ENCODE measurements at places on chromosomes 6 and 20.
A peak's percentile ranks its signal among the peaks of the same experiment; 100 is the strongest.

DNA sequence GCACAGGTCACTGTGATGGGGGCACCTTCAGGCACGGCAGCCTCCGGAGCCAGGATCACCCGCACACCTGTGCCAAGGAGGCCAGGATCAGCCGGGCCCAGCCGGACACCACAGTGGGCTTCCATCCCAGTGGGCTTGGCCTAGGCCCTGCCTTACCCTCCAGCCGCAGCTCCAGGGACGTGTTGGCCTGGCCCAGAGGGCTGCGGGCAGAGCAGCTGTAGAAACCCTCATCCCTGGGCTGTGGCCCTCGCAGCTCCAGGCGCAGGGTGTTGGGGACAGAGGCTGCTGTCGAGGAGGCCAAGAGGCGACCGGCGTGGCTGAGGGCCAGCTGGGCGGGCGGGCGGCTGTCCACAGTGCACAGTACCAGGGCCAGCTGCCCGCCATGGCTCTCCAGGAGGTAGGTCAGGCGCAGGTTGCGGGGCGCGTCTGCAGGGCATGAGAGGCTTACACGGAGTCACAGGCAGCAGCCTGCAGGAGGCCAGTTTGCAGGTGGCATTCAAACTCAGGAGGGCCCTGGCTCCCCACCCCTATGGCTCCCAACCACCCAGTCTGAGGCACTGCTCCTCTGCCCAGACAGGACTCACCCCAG is 11.0 kb upstream of the ADAM33 start:
- DNase-seq = no peak

DNA sequence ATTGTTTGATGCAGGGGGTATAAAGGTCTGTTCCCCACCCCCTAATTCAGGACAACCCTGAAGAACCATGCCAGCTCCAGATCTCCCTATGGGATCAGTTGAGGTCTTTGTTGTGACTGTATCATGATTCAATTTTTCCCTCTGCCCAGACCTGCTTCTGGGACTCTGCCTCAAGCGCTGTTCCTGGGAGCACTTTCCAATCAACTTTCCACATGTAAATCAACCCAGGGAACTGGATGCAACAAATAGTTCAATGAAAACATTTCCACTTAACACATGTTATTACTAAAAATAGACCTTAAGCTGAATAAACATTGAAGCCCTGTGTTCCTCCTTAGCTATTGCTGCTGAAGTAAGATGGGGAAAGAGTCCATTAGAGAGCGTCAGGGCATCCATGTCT is 139.5 kb downstream of the C6orf58 start:
- no peak for DNase-seq

DNA sequence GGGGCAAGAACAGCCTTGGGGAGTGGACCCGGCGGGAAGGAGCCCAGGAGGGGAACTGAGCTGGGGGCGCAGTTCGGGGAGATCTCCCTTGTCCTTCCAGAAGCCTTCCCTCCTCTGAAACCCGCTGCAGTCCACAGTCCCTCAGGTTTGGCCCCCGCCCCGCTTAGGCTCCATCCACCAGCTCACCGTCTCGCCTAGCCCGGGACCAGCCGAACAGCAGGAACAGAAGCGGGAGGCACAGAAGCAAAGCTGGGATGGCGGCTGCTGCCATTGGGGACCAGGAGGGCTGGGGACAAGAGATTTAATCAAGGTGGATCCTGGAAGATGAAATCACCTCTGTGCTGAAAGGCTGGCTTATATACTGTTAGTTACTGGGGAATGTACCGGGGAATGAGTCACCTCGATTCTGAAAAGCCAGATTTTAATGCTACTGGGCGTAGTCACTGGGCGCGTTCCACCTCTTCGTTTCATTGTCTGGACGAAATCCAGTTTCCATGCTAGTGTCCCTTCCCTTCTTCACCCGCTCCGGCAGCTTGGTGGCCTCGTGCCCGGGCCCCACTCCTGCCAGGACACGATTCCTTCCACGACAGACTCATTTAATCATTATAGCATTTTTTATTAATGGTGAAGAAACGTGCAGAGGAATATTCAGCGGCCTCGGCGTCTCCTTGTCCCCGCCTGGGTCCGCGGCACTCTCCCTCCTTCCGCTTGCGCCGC is at the start of gene RAET1L:
RAET1L (minus strand) TSS at position 332 of the 717 bp plus-strand sequence; CDS start at position 271, 61 bp downstream.
- peak; percentile 65 for DNase-seq

- DNase-seq = peak; percentile 78
Measured at GRCh38 chr6:33160728-33161344, 31.4 kb downstream of the COL11A2 start.

DNA sequence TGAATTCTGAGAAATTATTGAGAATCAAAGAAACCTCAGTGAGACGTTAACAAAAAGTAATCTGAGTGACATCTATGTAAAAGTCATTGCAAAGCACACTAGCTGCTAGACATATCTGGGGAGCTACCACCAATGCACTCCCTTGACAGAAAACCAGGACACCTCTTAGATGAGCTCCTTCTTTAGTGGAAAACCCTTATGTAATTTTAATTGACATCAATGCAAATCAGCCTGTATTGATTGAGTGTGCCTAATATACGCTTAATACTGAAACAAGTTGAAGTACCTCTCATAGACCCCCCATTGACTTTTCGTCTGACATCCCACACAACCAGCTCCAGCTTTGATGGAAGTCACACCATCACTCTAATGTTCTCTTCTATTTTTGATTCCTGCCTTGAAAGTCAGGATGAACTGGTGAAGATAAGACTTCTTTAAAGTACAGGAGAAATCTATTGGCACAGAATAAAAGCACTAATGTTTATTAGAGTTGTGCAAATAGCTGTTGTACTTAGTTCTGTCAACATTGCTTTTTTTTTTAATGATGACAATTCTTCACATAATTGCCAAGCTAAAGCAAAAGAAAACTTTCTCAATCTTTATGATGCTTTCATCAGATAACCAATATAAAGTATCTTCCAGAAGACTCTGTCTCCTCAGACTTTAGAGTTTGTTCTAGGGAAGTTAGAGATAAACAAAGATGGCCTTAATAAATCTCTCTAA is 98.0 kb upstream of the FAM8A1 start:
- no peak for DNase-seq

DNA sequence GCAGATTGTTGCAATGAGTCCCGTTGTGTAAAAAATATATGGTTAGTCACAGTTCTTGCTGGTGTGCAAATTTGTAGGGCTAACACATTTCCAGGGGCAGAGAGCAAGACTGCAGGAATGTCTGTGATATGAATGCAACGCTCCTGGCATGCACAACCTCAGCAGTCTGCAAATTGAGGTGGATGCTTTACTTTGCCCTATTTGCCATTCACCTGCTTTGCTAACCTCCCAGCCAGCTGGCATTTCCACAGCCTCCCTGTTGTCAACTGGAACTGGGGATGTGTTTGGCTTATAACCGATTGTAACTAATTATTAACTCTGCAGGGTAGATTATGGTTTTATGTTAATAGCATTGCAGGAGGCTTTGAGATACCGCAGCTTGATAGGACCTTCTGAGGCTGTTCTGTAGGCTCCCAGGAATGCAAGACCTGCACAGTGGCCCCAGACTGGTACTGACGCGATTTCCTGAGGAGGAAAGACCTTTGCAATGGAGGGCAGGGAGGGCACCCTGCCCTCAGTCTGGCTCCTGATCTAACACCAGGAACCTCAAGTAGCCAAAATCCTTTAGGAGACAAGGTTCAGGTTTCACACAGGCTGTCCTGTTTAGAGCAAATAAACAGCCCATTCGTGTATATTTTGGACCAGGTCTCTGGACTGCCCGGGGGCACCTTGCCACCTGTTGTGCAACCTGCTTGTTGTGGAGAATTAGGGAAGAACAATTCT is 53.4 kb downstream of the EDN1 start:
- DNase-seq = peak; percentile 63

DNA sequence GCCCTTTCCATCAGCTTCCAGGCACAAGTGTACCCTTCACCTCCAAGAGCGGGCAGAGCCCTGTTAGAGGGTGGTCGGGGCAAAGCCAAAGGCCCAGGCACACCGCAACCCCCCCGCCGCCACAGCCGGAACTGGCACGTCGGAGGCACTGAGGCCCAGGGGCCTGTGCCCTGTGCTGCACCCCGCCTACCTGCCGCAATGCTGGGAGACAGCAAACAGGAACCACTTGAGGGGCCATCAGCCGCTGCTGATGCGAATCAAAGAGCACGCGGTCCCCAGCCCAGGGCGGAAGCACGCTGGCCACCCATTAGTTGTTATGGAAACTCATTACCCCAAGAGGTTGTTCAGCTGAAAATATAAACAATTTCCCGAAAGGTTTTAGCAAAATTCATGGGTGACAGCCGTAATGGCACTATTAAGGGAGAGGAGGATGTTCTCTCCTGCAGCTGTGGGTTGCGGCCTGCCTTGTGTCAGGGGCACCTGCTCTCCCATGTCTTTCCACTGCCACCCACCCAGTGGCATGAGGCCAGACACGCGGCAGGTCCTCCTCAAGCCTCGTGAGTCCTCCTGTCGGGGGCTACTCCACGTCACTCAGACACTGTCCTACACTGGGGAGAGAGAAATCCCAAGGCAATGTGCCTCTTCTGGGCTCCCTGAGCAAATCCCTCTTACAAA is 65.3 kb downstream of the EDN3 start:
- no peak for DNase-seq

GRCh38 chr6:117326396-117326795 is 61.0 kb downstream of the VGLL2 start:
- DNase-seq = no peak

DNA sequence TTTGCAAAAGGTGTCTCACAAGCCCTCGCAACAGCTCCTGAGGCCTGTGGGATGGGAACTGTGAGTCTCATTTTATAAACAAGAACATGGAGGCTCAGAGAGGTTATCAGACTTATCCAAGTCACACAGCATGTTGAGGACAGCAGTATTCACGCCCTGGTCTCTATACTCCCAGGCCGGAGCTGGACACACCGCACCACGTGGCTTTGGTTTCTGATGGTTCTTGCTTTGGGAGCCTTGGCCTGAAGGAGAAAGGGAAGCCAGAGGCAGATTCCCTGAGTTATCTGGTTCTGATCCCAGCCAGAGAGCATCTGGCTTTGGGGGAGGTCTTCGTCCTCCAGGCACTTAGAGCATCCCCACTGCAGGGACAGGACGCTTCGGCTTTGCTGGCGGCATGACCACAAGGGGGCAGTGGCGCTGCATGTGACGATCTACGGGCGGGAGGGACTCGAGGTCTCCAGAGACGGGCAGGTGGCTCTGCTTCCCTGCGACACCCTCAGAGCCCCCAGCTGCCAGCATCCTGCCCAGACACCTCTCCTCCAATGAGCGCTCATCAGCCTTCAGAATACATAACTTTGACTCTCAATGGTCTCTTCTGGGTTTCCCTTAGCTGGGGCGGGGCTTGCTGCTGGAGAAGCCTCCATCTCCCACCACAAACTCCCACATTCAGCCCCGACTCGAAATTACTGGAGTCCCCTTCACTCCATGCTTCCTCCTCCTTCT is 51.4 kb upstream of the SAYSD1 start:
- DNase-seq = peak; percentile 84

GRCh38 chr6:8223678-8224077 is 121.3 kb upstream of the EEF1E1 start:
- no peak for DNase-seq

DNA sequence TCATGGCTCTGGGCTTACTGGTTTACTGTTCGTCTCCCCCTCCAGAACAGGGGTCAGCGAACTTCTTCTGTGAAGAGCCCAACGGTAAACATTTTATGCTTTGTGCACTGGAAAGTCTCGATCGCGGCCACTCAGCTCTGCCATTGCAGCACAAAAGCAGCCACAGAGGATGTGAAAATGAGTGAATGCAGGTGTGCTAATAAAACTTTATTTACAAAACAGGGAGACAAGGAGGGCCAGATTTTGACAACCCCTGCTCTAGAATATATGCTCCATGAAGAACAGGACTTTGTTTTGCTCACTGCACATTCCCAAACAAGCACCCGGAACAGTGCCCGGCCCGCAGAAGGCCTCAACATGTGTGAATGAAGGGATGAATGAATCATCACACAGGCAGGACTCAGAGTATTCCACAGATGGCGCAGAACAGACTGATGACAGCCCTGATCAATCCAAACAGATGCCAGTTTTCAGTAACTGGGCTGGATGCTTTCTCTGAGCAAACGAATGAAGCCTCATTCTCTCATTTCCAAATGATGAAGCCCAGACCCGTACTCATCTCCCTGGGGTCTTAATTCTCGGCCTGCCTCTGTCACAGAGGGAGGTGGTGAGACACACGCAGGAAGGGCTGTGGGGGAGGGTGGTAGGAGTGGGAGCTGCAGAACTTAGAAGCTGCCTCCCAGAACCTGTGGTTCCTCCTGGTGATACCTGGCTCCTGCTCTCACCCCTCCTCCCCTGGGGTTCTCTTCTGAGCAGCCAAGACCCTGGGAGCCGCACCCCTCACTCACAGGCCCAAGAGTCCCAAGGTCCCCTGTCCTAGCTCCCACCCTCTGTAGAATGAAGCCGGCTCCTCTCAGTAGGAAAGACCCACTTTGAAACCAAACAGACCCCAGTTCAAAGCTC is 196.4 kb downstream of the PREX1 start:
- DNase-seq = no peak

GRCh38 chr6:106732376-106732940 is 103.1 kb downstream of the QRSL1 start:
- peak; percentile 29 for DNase-seq

DNA sequence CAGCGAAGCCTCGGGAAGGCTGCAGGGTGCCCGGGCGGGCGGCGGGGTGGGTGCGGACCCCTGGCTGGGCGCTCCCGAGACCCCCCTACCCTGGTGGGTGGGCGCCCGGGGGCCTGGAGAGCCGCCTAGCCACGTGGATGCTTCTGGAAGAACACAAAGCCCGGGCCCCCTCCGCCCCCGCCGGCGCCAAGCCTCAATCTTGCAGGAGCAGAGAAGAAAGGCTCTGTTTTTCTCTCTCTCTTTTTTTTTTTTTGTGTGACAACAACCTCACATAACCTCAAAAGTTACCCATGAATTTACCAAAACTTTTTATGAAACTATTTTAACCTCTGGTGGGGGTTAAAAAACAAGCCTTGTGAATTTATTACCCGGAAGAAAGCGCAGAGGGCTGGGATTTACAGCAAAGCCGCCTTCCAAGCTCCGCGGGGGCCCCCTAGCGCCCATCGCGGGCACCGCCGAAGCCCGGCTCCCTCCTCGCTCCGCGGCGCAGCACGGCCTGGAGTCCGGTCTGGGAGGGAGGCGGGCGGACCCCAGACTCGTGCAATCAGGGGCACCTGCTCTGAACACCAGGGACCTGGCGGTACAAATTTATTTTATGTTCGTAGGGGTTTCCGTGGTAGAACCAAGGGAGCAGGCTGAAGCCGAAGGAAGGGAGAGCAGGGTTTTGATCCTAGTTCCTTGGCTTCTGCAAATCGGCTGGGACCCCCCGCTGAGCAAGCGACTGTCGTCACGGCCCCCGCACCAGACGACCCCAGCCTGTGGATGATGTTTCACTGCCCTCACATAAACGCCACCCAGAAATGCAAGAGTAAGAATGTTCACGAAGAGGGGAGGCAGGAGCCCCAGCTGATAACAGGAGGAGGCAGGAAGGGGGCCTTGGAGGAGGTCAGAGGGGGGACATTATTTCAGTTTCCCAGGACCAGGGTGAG is 58.9 kb downstream of the ZNF831 start:
- peak; percentile 88 for DNase-seq

GRCh38 chr6:24743944-24744335 is 25.0 kb upstream of the C6orf62 start:
- DNase-seq = no peak

DNA sequence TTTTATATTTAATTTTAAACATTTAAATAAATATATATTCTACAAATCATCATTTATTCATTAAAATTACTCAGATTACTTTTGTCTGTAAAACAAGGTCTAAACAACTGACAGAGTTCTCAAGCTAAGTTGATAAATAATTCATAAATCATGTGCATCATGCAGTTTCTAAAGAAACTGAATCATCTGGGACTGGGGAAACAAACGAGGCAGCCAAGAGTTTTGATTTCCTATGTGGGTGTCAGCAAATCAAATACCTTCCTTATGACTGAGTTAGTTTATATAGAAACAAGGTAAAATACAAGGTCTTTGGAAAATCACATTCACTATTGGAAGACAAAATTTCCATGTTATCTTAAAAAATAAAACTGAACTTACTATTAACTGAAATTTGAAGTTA is 149.9 kb upstream of the BEND6 start:
- DNase-seq = no peak

Measured in transverse colon (tissue), 4 donors.